ENCODE measurements at places on chromosomes 13 and 19. TPM values are rescaled to one million over a fixed set of nuclear protein-coding genes. Genes with fewer than 3 reads are reported as not detected.

The STARD13 gene
- 46.2 TPM for total RNA-seq

The MYO1F gene
- total RNA-seq: 5.4 TPM

DNA sequence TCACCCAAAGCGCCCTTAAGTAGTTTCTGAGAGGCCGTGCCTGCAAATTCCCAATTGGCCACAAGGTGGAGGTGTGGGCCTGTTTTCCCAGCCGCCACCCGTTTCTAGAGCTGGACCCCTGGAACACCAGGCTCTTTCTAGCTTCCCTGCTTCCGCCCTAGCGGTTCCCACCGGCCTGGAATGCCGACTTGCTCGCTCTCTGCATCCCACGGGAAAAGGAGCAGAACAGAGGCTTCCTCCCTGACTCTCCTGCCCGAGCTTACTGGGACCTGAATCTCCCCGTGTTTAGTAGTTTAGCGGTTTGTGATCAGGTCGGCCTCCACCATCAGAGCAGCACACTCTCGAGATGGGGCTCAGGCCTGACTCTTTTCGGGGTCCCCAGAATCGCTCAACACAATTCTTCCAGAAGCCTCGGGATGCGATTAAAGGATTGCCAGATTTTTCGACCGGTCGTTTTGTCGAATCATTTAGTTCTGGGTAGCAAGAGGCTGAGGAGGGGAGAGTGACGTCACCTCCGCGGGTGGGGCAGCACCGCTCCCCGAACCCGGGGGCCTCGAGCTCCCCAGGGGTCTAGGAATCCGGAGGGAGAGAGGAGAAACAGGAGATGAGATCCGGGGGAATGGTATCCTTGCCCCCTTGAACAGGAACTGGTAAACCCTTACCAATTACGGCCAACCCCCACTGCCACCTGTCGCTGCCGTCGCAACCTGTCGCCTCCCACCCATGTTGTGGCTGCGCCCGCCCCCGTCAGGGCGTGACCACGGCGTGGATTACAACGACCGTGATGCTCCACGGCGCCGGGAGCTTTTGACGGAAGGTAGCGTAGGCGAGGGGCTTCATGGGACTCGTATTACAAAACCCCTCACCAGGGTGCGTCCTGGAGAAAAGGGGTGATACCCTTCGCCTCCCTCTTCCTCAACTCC is 8.0 kb downstream of the NAPSA start:
- ATAC-seq: peak; percentile 84

The LILRA1 gene
- 0.94 TPM for total RNA-seq

Data from gastroesophageal sphincter (tissue), 4 donors.